Right forelimb (tissue), 1 donor: ENCODE measurements at places on chromosomes 16 and 17.

DNA sequence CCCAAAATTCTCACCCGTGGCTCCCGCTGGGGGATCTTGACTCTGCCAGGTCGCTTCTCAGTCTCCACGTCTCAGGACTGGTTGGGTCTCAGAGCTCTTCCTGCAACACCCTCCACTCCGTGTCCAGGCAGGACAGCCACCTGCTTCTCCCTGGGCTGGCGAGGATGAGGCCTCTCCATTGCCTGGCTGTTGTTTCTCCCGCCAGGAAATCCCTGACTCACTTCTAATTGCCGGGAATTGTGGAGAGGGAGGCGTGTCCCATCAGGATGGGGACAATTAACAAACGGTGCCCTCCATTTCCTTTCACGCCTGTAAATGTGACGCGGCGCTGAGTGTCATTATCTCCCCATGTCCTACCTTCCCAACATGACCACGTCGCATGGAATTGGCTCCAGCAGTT lies 204.5 kb downstream of the RBFOX3 start:
- DNase-seq = no peak

DNA sequence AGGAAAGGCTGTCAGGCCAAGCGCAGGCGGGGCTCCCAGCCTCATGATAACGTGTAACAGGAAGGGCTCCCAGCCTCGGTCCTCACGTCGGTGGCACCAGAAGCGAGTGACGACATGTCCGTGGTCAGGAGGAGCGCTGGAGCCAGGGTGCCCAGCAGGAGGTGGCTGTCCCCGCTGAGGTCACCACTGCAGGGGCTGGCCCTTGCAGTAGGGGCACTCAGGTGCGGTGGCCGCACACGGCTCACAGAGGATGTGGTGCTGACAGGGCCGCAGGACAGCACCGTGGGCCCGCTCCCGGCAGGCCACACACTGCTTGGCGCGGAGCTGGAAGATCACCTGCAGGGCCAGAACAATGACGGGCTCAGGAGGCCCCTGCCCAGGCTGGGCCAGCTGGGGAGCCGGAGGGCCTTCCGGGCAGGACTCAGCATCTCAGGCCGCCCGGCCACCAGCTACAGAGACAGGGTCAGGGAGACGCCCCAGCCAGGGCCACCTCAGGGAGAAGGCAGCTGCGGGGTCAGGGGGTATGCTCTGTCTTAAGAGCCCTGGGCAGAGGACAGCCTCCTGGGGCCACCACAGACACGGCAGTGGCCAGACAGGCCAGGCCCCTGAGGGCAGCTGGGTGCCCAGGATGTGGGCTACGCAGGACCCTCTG lies 14.5 kb downstream of the GNPTG start:
- no peak for DNase-seq

GRCh38 chr16:58419241-58419990 lies 27.1 kb downstream of the GINS3 start:
- DNase-seq = no peak

DNA sequence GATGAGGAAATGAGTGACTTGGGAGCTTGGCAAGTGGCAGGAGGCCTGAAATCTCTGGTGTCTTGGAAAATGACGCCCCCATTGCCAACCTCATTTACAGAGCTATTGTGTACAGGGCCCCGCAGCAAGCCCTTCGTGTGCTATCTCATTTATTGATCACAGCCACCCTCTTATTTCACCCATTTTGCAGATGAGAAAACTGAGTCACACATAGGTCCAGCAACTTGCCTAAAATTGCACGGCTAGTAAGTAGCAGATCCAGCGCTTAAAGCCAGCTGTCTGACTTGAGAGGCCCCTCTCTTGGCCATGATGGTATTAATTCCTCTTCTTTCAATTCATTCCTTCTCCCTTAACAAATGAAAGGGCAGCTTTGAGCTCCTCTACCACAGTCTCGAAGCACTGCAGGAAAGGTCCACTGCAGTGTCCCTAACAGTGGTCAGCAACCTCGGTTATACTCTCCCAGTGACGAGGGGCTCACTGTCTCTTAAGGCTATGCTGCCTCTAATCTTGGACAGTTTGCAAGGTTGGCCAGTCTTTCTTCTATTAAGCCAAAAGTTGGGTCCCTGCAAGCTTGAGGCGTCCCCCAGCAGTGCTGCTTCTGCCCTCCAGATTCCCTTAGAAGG lies 162.2 kb downstream of the COPRS start:
- DNase-seq = peak; percentile 54

DNA sequence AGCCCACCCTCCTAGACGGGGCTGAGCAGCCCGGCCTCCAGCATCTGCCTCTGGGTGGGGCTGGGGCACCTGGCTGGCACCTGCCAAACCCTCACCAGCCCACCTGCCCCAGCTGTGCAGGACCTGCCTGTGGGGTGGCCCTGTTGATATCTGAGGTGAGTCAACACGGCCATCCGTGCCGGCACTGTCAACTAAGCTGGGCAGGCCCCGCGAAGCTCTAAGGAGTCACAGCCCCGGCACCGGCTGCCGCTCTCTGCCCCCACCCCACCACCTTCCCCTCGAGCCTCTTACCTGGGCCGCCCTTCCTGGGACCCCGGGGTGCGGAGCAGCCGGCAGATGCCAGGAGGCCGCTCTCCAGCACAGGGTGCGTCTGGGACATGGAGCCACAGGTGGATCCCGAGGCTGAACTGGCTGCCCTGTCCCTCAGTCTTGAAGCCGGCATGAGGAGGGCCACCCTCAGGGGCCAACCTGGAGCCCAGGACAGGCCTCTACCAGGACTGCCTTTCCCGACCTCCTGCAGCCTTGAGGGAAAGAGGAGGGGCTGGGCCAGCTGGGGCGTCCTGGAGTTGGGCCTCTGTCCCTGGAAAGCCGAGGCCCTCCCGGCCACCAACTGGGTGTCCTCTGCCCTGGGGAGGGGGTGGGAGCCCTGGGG lies 515 bp downstream of the CBFA2T3 start:
- no peak for DNase-seq

DNA sequence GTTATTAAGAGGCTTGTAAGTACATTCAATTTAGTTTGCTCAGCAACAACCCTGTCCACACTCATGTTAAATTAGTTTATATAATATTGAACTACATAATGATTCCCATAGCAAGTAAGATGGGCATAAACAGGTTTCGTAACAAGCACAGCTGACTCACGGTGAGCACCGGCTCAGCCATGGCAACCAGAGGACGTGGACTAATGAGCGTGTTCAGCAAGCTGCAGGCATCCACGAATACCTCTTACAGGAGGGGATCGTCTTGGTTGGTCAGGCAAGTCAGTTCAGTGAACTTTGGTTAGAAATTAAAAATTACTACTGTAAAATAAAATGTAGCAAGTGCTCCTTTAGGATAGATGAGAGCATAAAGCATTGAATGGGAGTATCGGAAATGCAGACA lies 58.4 kb downstream of the ELAC2 start:
- no peak for DNase-seq

DNA sequence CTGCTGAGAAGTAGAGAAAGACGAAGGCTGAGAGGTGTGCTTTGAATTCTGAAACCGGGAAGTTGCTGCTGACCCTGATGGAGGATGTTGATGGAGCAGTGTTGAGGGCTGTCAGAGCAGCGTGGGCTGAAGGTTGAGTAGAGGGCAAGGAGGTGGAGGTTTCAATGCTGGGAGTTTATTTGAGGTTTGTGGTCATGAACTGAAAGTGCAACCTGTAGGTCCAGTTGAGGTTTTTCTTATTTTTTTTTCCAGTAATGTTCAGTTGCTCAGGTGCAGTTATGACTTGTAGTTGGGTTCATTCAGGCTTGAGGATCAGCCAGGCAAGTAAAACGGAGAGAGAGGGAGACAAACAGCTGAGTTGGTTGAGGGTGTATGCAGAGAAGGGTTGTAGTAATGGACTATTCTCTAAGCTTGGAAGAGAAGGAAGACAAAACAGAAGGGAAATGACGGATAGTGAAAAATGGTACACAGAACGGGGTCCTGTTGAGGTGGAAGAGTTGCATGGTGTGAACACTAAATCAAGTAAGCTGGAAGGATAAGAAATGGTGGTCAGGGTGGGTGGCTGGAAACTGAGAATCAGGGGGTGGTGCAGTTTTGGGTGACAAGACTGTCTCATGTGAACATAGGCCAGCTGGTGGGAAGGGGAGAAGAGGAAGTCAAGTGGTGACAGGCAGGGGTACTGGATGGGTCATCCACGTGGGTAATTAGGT lies 8.7 kb upstream of the UBE2G1 start:
- no peak for DNase-seq

GRCh38 chr17:77423589-77424451 lies 283.1 kb downstream of the SEC14L1 start:
- DNase-seq = peak; percentile 92
